ENCODE measurements at places on chromosomes 11 and 22.

DNA sequence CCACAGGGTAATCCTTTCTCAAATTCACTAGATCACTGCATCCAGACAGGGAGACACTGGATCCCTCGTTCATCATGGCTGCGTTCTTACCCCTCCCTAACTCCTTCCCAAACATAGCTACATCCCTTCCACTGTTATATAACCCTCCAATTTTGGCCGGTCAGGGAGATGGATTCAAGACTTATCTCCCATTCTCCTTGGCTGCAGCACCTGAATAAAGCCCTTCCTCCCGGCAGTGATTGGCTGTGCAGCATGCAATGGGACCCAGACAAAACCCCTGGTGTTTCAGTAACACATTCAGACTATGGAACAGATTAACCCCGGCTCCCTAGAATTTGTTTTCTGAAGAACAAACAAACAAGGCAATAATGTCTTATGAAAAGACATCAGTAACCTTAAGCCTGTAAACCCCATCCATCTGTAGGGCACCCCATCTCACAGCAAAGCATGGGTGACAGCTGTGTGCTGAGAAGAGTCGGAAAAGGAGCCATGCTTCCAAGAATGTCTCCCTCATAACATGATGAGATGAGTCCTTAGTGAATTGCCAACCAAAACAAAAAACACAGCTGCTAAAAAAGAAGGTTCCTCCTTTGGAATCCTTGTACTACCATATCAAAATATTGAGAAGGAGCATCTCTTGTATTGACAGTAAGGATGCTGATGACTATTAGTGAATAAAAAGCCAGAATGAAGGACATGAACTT is 5.0 kb downstream of the MIF start:
- H3K36me3 ChIP-seq, result peaks cover 47% of the 10 kb centered on the region
- H3K27ac ChIP-seq, result no peak overlapping the region
- peaks cover 14% of the 10 kb centered on the region for H3K4me1 ChIP-seq

DNA sequence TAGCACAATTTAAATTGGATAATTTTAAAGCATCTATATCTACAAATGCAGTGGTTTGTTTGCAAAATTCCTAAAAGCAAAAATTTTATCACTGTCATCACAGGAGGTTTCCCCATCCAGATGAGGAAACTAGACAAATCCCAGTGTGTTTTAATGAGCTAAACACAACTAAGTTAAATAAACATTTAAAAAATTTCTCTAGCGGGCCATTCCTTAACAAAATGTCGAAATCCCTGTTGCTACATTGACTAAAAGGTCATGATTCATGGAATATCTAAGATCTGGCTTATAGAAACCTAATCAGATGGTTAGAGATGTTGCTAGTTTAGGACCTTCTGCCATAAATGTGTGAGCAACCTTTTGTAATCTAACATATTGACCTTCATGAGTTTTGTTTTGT is 107.3 kb upstream of the BDNF start:
- no peak overlapping the region for H3K4me3 ChIP-seq
- no peaks in the 10 kb centered on the region for H3K36me3 ChIP-seq
- no peak for DNase-seq
- no peaks in the 10 kb centered on the region for H3K27me3 ChIP-seq
- no peak overlapping the region for H3K27ac ChIP-seq

GRCh38 chr11:1202154-1202775 is 20.6 kb upstream of the MUC5B start:
- no peaks in the 10 kb centered on the region for H3K36me3 ChIP-seq
- no peaks in the 10 kb centered on the region for H3K4me1 ChIP-seq
- H3K27ac ChIP-seq, result no peak overlapping the region

- no peaks in the 10 kb centered on the region for H3K4me1 ChIP-seq
- no peak overlapping the region for H3K4me3 ChIP-seq
- DNase-seq, result no peak
- H3K27me3 ChIP-seq, result no peaks in the 10 kb centered on the region
- H3K27ac ChIP-seq, result no peak overlapping the region
Measured at GRCh38 chr11:117187007-117187406, 8.5 kb downstream of the SIDT2 start.

GRCh38 chr11:111631024-111631665 is 28.9 kb downstream of the SIK2 start:
- peaks cover 11% of the 10 kb centered on the region for H3K36me3 ChIP-seq
- no peak overlapping the region for H3K27ac ChIP-seq
- H3K4me1 ChIP-seq, result peaks cover 19% of the 10 kb centered on the region
- H3K27me3 ChIP-seq, result no peaks in the 10 kb centered on the region

GRCh38 chr11:27412192-27412691 is 49.2 kb upstream of the CCDC34 start:
- H3K36me3 ChIP-seq, result no peaks in the 10 kb centered on the region
- no peak for DNase-seq
- H3K27ac ChIP-seq, result no peak overlapping the region
- H3K4me3 ChIP-seq, result no peak overlapping the region

DNA sequence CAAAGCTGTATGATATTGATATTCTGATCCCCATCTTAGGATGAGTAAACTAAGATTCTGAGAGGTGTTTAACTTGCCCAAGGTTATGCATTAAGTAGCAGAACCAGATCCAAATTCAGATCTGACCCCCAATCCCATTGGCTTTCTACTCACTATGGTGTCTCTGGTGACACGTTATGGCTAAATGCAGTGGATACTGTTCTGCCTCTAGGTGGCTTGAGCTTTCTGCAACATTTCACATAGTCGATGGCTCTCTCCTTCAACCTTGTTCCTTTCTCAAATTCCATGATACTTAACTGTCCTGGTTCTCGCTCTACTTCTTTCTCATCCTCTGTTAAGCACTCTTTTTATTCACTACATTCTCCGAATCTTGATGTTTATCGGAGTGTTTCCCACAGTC is 9.4 kb downstream of the C11orf97 start:
- H3K4me3 ChIP-seq, result no peak overlapping the region
- no peaks in the 10 kb centered on the region for H3K4me1 ChIP-seq
- no peak for DNase-seq
- H3K27me3 ChIP-seq, result peaks cover 22% of the 10 kb centered on the region
- H3K27ac ChIP-seq, result no peak overlapping the region

GRCh38 chr11:132248580-132248979 is 878.2 kb downstream of the NTM start:
- H3K4me1 ChIP-seq, result no peaks in the 10 kb centered on the region
- H3K27me3 ChIP-seq, result no peaks in the 10 kb centered on the region
- no peak overlapping the region for H3K27ac ChIP-seq
- H3K36me3 ChIP-seq, result no peaks in the 10 kb centered on the region
- no peak overlapping the region for H3K4me3 ChIP-seq

DNA sequence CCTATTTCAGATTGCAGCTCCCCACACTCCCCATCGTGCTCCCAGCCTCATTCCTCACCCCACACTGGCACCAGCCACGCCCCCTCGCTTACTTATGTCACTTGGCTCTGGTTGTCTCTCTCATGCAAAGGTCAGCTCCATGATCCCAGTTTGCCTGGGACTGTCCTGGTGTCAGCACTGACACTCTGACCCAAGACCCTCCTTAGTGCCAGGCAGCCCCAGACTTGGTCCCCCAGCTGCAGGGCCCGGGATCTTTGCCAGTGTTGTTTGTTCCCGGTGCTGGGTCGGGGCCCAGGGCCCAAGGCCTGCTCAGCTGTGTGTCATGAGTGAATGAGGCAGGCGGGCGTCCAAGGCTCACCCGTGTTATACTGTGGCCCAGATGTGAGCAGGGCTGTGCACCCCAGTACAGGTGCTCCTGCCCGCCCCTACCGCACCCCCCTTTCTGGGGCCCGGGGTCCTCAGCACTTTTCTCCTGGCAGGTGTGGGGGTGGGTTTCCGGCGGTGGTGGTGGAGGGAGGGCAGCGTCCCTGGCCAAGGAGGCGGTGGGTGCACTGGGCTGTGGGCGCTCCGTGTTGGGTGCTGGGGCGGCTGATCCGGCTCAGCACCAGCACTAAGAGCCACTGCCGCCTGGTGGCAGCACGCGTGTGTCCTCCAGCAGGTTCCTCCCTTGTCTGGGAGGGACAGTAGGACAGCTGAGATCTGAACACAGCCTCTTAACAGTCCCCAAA is 19.5 kb downstream of the IL17REL start:
- H3K4me3 ChIP-seq, result no peak overlapping the region
- peak; percentile 90 for DNase-seq
- H3K27ac ChIP-seq, result no peak overlapping the region
- peaks cover 8% of the 10 kb centered on the region for H3K27me3 ChIP-seq
- peaks cover 4% of the 10 kb centered on the region for H3K4me1 ChIP-seq

DNA sequence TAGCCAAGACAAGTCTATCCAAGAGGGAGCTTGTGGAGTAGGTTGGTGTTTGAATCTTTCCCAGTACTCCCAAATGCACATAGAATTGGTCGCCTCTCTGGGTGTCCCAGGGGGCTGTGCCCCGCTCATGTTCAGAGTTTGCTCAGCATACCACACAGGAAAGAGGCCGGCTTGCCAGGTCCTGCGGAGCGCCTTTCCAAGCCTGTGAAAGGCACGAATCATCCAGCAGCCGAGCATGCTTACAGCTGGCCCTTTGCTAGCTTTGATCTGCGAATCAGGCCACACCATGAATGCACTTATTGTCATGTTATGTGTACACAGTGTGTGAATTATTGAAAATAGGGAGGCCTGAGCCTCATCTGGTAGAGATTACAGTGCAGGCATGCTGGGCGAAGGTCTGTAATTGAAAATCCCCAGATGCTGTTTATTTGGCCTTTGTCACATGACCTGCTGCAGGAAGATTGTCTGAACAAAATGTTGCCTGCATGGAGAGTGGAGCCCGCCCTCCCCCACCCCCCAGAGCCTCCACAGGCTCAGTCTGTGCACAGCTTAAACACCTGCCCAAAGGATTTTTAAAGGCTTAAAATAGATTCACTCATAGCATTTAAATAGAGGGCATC is 163.3 kb upstream of the RASSF10 start:
- H3K36me3 ChIP-seq, result no peaks in the 10 kb centered on the region
- no peak for DNase-seq
- no peak overlapping the region for H3K4me3 ChIP-seq
- H3K27me3 ChIP-seq, result peaks cover 16% of the 10 kb centered on the region
- H3K27ac ChIP-seq, result no peak overlapping the region

GRCh38 chr11:119236891-119237290 is 30.8 kb downstream of the CBL start:
- H3K36me3 ChIP-seq, result peaks cover 62% of the 10 kb centered on the region
- peaks cover 42% of the 10 kb centered on the region for H3K4me1 ChIP-seq
- no peaks in the 10 kb centered on the region for H3K27me3 ChIP-seq
- H3K4me3 ChIP-seq, result no peak overlapping the region
- no peak for DNase-seq

DNA sequence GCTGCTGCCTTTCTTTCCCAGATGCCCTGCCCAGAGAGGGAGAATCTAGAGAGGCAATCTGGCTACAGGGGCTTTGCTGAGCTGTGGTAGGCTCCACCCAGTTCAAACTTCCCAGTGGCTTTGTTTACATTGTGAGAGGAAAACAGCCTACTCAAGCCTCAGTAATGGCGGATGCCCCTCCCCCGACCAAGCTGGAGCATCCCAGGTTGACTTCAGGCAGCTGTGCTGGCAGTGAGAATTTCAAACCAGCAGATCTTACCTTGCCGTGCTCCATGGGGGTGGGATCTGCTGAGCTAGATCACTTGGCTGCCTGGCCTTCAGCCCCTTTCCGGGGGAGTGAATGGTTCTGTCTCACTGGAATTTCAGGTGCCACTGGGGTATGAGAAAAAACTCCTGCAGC is 12.2 kb downstream of the BDNF start:
- no peak overlapping the region for H3K4me3 ChIP-seq
- no peak overlapping the region for H3K27ac ChIP-seq
- H3K27me3 ChIP-seq, result no peaks in the 10 kb centered on the region
- no peaks in the 10 kb centered on the region for H3K36me3 ChIP-seq
- no peaks in the 10 kb centered on the region for H3K4me1 ChIP-seq
